T-helper 17 cell (primary cell): ENCODE measurements at places on chromosomes 3 and 15.

DNA sequence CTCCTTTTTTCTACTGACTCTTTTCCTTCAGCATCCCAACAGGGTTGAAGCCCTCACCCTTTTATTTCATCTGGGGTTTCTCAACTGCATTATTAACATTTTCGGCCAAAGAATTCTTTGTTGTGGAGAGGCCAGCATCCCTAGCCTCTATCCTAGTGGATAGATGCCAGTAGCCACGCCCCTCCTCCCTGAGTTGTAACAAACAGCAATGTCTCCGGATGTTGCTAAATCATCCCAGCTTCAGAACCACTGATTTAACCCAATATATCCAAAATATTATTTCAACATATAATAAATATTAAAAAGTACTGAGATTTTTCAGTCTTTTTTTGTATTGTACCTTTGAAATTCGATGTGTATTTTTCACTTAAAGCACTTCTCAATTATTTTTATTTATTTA is 2.0 kb upstream of the RNF111 start:
- no peak for DNase-seq
- no peaks in the 10 kb centered on the region for H3K27me3 ChIP-seq
- H3K36me3 ChIP-seq: no peaks in the 10 kb centered on the region
- no peak overlapping the region for H3K4me3 ChIP-seq
- peaks cover 36% of the 10 kb centered on the region for H3K4me1 ChIP-seq

- H3K4me3 ChIP-seq: no peak overlapping the region
- H3K27ac ChIP-seq: peak overlapping the region; percentile 51
- H3K27me3 ChIP-seq: no peaks in the 10 kb centered on the region
- H3K36me3 ChIP-seq: peaks cover 2% of the 10 kb centered on the region
Measured at GRCh38 chr3:52483081-52483480, 12.1 kb upstream of the STAB1 start.

- H3K27ac ChIP-seq: no peak overlapping the region
- H3K4me1 ChIP-seq: no peaks in the 10 kb centered on the region
- no peak overlapping the region for H3K4me3 ChIP-seq
Measured at GRCh38 chr3:29329986-29330890, 49.4 kb downstream of the RBMS3 start.

- H3K27ac ChIP-seq: no peak overlapping the region
- no peak overlapping the region for H3K4me3 ChIP-seq
- peaks cover 13% of the 10 kb centered on the region for H3K27me3 ChIP-seq
- no peaks in the 10 kb centered on the region for H3K4me1 ChIP-seq
- H3K36me3 ChIP-seq: no peaks in the 10 kb centered on the region
Measured at GRCh38 chr3:2540115-2540514, 441.4 kb downstream of the CNTN4 start.

DNA sequence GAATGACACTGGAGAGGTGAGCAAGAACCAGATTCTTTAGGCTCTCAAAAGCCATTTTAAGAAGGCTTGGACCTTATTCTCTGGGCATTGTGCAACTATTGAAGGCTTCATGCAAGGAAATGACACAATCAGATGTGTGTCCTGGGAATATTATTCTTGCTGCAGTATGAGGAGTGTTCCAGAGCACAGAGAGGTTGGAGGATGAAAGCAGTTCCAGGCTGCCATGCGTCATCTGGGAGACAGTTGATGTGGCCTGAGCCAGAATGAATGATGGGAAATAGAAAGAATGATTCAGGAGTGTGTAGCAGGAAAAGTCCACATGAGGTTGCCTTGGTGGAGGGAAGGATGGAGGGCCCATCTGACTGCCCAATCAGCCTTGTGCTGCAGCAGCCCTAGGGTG is 123.1 kb downstream of the CHCHD6 start:
- no peaks in the 10 kb centered on the region for H3K27me3 ChIP-seq
- no peak overlapping the region for H3K4me3 ChIP-seq
- DNase-seq: no peak
- H3K27ac ChIP-seq: no peak overlapping the region

DNA sequence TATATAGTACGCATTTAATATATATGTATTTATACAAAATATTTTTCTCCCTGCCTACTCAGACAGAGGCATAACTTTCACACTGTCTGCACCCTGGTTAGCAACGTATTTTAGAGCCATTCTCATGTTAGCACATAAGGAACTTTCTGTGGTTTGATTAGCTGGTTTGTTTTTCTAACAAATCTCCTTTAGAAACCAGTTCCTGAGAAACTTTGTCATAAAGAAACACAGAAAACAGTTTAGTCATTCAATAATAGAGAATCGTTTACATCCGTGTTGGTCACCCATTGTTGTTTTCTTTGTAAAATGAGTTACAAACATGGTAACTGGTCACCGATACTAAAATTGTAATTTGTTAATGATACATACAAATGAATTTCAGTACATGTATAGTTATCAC is 5.9 kb upstream of the NGRN start:
- H3K27me3 ChIP-seq: peaks cover 20% of the 10 kb centered on the region
- peaks cover 9% of the 10 kb centered on the region for H3K4me1 ChIP-seq
- no peak for DNase-seq
- H3K36me3 ChIP-seq: peaks cover 2% of the 10 kb centered on the region

DNA sequence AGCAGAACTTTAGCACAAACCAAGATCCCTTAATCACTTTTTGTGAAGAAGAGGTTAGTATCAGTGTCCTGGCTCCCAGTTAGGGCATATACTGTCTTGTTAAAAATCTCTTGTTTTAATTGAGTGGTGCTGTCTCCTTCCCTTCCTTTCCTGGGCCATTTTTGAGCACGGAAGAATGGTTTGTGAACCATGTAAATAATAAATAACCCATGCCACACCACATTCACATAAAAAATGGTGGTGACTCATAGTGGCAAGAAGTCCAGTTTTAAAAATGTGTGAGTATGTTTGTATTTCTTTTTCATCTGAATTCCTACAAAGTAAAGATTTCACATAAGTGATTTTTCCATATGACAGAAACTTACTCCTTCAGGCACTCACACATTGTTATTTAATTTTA is 59.1 kb upstream of the SPRED1 start:
- no peaks in the 10 kb centered on the region for H3K36me3 ChIP-seq
- peaks cover 35% of the 10 kb centered on the region for H3K27me3 ChIP-seq
- DNase-seq: no peak
- no peak overlapping the region for H3K4me3 ChIP-seq
- no peak overlapping the region for H3K27ac ChIP-seq

- no peaks in the 10 kb centered on the region for H3K27me3 ChIP-seq
- no peaks in the 10 kb centered on the region for H3K36me3 ChIP-seq
- DNase-seq: no peak
- no peaks in the 10 kb centered on the region for H3K4me1 ChIP-seq
- H3K27ac ChIP-seq: no peak overlapping the region
Measured at GRCh38 chr3:176351408-176351807, 845.9 kb downstream of the TBL1XR1 start.
